NCI-H69 (cell line): ENCODE measurements at places on chromosomes 7 and 10.

- no peak for DNase-seq
These were observed 40.8 kb downstream of the ARHGAP12 start for GRCh38 chr10:31887850-31888249.

- peak; percentile 23 for DNase-seq
These were observed 557.2 kb downstream of the INHBA start for GRCh38 chr7:41145656-41146055.

- DNase-seq, result no peak
These were observed 364.9 kb downstream of the ANKRD30A start for GRCh38 chr10:37490266-37490665.

- DNase-seq, result no peak
These were observed 491.6 kb upstream of the GALNT17 start for GRCh38 chr7:70640266-70640833.

DNA sequence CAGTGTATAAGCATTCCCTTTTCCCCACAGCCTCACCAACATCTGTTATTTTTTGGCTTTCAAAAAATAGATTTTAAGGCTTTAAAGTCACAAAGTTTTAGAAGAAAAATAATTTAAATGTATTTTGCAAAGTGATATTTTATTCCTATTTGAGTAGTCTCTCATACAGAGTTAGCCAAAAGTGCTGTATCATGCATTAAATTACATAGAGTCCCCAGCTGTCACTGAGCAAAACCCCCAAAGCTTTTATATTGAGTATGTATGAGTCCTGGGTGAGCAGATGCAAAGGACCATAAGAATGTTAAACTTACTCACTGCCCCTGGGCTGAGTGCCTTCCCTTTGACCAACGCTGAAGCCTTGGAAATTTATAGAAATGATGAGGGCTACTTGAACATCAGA lies 70.4 kb upstream of the PTN start:
- no peak for DNase-seq

DNA sequence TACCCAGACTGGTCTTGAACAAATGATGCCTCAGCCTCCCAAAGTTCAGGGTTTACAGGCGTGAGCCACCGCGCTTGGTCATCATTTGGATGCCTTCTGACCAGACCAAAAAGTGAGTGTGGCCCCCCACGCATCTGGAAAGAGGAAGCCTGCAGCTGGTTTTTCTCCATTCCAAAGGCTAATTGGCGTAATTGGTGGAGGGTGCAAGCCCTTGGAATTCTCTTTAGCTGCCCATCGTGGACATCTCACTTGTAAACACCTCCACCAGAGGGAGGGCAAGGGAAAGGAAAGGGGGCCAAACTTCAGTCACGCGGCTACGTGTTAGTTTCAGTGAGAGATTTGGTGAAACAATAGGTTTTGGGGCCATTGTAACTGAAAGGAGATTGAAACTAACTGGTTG lies 4.1 kb upstream of the ARHGAP21 start:
- DNase-seq, result no peak

- peak; percentile 2 for DNase-seq
These were observed 301.0 kb downstream of the SORCS1 start for GRCh38 chr10:106863549-106863948.

- DNase-seq, result no peak
These were observed 162.3 kb downstream of the CCDC3 start for GRCh38 chr10:12838995-12839927.

DNA sequence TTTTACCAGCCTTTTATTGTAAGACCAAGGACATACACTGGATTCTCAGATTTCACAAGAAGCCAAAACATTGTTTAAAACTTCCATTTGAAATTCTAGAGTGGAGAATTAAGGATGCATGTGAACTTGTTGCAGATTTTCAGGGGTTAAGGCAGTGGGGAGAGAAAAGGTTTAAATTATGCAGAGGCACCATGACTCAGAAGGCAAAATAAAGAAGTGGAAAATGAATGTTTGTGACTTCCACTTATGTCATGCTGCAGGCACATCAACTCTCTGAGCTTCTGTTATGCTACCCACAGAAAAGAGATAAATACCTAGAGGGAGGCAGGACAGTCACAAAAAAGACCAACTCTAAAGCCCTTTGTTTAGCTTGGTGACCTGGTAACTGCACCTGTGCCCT lies 84.4 kb upstream of the BET1 start:
- DNase-seq, result no peak

- DNase-seq, result no peak
These were observed 75.9 kb downstream of the BUB3 start for GRCh38 chr10:123229927-123230630.

DNA sequence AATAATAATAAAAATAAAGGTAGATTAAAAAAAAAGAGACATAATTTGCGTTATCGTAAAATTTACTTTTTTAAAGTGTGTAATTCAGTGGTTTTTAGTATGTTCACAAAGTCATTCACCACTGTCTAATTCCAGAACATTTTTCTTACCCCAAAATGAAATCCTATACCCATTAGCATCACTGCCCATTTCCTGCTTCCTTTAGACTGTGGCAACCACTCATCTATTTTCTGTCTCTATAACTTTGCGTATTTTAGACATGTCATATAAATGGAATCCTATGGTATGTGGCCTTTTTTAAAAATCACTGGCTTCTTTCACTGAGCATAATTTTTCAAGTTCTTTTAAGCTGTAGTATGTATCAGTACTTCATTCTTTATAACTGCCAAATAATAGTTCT lies 53.6 kb downstream of the KAT6B start:
- no peak for DNase-seq

- DNase-seq, result no peak
These were observed 82.6 kb downstream of the FOXL3 start for GRCh38 chr7:372546-372931.

- no peak for DNase-seq
These were observed 516.5 kb downstream of the AUTS2 start for GRCh38 chr7:70114806-70115205.
